SJSA1 (cell line): ENCODE measurements at places on chromosomes 5 and 9.
A peak's percentile ranks its signal among the peaks of the same experiment; 100 is the strongest.

DNA sequence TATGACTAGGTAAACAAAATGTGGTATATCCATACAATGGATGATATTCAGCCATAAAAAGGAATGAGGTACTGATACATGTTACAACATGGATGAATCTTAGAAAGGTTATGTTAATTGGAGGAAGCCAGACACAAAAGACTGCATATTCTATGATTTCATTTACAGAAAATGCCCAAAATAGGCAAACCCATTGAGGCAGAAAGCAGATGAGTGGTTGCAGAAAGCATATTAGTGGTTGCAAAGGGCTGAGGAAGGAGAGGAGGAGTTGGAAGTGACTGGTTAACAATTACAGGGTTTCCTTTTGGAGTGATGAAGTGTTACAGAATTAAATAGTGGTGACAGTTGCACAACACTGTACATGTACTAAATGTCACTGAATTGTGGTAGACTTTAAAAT lies 17.7 kb downstream of the PLGRKT start:
- DNase-seq = no peak
- H3K27me3 ChIP-seq = no peaks in the 10 kb centered on the region
- H3K36me3 ChIP-seq = no peaks in the 10 kb centered on the region
- H3K4me1 ChIP-seq = no peaks in the 10 kb centered on the region
- H3K27ac ChIP-seq = no peak overlapping the region

GRCh38 chr5:157342822-157343402 lies 77.0 kb downstream of the CYFIP2 start:
- H3K4me3 ChIP-seq = no peak overlapping the region
- DNase-seq = peak; percentile 37
- no peaks in the 10 kb centered on the region for H3K4me1 ChIP-seq

GRCh38 chr9:84778570-84778969 lies 109.0 kb downstream of the NTRK2 start:
- no peaks in the 10 kb centered on the region for H3K36me3 ChIP-seq
- no peak overlapping the region for H3K27ac ChIP-seq
- H3K4me1 ChIP-seq = peaks cover 28% of the 10 kb centered on the region
- DNase-seq = no peak
- H3K4me3 ChIP-seq = no peak overlapping the region

- DNase-seq = no peak
- no peak overlapping the region for H3K27ac ChIP-seq
- H3K36me3 ChIP-seq = no peaks in the 10 kb centered on the region
- H3K4me3 ChIP-seq = no peak overlapping the region
These were observed 394.3 kb downstream of the OSTF1 start for GRCh38 chr9:75482566-75482965.

GRCh38 chr9:38652044-38652443 lies 31.6 kb upstream of the ANKRD18A start:
- no peaks in the 10 kb centered on the region for H3K27me3 ChIP-seq
- no peaks in the 10 kb centered on the region for H3K36me3 ChIP-seq
- H3K27ac ChIP-seq = no peak overlapping the region
- no peak for DNase-seq
- no peaks in the 10 kb centered on the region for H3K4me1 ChIP-seq
- H3K4me3 ChIP-seq = no peak overlapping the region

DNA sequence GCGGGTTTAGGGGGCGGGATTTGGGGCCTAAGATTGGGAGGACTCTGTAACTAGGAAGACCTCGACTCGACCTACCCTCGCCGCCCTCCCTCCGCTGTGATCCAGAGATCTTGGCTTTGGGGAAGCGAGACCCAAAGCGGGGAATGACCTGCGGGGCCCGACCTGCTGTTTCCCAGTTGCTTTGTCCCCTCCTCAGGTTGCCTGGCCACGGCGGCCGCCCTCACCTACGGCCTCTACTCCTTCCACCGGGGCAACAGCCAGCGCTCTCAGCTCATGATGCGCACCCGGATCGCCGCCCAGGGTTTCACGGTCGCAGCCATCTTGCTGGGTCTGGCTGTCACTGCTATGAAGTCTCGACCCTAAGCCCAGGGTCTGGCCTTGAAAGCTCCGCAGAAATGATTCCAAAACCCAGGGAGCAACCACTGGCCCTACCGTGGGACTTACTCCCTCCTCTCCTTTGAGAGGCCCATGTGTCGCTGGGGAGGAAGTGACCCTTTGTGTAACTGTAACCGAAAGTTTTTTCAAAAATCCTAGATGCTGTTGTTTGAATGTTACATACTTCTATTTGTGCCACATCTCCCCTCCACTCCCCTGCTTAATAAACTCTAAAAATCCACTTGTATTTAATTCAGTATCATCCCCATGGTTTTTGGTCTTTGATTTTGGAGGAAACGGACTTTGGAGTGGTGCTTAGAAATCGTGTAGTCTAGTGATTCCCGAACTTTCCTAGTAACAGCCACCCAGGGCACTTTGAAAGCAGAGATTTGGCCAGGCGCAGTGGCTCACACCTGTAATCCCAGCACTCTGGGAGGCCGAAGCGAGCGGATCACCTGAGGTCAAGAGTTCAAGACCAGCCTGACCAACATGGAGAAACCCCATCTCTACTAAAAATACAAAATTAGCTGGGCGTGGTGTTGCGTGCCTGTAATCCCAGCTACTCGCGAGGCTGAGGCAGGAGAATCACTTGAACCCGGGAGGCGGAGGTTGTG lies 878 bp downstream of the HIGD2A start:
- H3K4me1 ChIP-seq = peaks cover 14% of the 10 kb centered on the region
- peaks cover 84% of the 10 kb centered on the region for H3K36me3 ChIP-seq
- no peak for DNase-seq
- H3K27ac ChIP-seq = peak overlapping the region; percentile 58
- peak overlapping the region; percentile 55 for H3K4me3 ChIP-seq

DNA sequence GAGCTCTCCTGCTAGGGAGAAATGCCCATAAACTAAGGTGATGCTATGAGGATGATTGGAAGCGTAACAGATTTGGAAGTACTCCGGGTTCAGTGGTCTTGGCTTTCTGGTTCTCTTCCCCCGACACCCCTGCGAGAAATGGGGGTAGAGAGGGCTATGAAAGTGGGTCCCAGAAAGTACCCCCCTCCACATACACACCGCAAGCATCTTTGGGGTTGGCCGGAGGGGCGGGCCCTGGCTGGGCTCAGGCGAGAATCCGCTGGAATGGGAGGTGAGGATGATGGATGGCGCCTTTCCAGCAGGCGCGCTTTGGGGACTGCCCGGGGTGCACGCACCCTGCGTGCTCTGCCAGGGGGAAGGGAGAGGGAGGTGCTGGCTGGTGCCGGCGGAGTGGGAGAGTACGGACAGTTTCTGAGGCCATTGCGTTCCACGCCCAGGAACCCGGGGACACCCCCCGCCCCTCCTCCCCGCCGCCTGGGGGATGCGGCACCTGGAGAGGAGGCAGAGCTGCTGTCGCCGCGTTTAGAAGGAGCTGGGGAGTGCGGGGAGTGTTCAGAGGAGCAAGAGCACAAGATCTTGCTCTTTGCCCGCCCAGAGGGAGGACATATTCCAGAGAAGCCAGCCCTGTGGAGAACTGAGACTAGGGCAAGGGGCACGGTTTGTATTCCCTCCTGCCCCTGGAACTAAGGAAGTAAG lies 1.9 kb downstream of the PCSK5 start:
- peak overlapping the region; percentile 78 for H3K4me3 ChIP-seq
- DNase-seq = peak; percentile 47
- H3K4me1 ChIP-seq = peaks cover 11% of the 10 kb centered on the region
- H3K27me3 ChIP-seq = no peaks in the 10 kb centered on the region
- no peaks in the 10 kb centered on the region; the same call in 1 of the 2 replicates for H3K36me3 ChIP-seq
- no peak overlapping the region for H3K27ac ChIP-seq

DNA sequence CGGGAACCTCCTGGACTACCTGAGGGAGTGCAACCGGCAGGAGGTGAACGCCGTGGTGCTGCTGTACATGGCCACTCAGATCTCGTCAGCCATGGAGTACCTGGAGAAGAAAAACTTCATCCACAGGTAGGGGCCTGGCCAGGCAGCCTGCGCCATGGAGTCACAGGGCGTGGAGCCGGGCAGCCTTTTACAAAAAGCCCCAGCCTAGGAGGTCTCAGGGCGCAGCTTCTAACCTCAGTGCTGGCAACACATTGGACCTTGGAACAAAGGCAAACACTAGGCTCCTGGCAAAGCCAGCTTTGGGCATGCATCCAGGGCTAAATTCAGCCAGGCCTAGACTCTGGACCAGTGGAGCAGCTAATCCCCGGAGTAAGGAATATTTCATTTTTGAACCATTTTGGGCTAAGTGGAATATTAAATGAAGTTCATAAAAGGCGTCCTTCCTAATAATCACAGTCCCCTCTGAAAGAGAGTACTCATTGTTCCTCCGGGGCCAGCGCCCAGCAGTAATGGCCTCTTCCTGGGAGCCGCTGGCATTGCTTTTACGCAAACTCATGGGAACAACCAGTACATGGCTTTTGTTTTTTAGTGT lies 23.6 kb downstream of the QRFP start:
- no peak overlapping the region for H3K4me3 ChIP-seq
- H3K36me3 ChIP-seq = peaks cover 76% of the 10 kb centered on the region
- DNase-seq = no peak
- H3K27ac ChIP-seq = no peak overlapping the region

DNA sequence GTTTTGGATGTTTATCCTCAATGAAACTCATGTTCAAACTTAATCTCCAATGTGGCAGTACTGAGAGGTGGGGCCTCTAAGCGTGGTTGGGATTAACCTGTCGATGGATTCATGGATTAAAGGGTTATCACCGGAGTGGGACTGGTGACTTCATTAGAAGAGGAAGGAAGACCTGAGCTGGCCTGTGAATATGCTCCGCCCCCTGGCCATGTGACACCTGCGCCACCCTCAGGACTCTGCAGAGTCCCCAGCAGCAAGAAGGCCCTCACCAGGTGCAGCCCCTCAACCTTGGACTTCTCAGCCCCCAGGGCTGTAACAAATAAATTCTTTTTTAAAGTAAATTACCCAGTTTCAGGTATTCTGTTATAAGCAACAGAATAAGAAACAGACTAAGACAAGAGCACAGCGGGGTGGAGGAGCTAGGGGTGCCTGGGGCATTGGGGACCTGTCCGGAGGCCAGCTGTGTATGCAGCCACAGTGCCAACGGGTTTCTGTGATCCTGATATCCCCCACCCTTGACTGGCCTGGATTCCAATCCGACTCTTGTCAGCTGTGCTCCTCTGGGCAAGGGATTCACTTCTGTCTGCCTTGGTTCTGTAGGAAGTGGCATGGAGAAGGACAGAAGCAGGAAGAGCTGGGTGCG lies 3.2 kb upstream of the MAPK9 start:
- H3K4me3 ChIP-seq = no peak overlapping the region
- DNase-seq = no peak
- H3K36me3 ChIP-seq = peaks cover 11% of the 10 kb centered on the region
- no peaks in the 10 kb centered on the region for H3K27me3 ChIP-seq

- DNase-seq = no peak
- H3K27me3 ChIP-seq = 0 out of 2 replicates have a peak, but pooled peaks cover 7% of the 10 kb centered on the region
- no peaks in the 10 kb centered on the region for H3K4me1 ChIP-seq
- no peak overlapping the region for H3K4me3 ChIP-seq
- no peaks in the 10 kb centered on the region for H3K36me3 ChIP-seq
- H3K27ac ChIP-seq = no peak overlapping the region
These were observed 187.3 kb downstream of the TENT4A start for GRCh38 chr5:6900247-6901227.

- H3K27ac ChIP-seq = peak overlapping the region; percentile 91
- H3K4me1 ChIP-seq = peaks cover 55% of the 10 kb centered on the region
- H3K36me3 ChIP-seq = no peaks in the 10 kb centered on the region
- DNase-seq = peak; percentile 90
These were observed 1.1 kb downstream of the IL4 start for GRCh38 chr5:132674671-132675506.

GRCh38 chr9:18499062-18499461 lies 25.1 kb downstream of the ADAMTSL1 start:
- H3K4me3 ChIP-seq = no peak overlapping the region
- DNase-seq = no peak
- H3K36me3 ChIP-seq = no peaks in the 10 kb centered on the region
- H3K4me1 ChIP-seq = no peaks in the 10 kb centered on the region

DNA sequence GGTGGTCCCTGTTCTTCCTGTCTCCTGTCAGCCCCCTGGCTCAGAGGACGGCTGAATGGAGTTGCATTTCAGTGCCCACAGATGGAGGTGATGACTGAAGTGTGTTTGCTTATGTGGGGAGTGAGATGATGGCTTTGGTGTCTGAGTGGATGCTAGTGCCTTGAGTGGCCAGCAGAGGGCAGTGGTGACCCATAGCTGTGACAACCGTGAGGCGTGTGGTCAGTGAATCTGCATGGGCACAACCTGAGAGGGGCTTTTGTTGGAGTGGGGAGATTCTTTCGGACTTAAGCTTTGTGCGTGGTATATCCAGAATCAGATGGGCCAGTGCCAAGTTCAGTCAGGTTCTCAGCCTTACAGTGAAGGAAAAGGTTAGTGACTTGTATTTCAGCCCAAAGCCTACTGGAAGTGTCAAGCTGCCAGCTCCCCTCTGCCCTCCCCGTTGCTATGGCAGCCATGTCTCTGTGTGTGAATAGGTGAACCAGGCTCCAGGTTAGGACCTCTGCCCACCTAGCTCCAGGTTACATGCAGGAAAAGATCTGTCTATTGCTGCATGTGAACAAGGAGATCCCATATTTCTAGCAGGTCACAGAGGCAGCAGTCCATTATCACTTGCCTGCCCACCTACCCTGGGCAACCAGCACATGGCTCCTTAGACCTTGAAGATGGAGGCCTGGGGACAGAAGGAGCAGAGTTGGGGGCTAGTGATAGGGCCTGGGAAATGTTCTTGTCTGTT lies 14.7 kb upstream of the CXXC5 start:
- H3K4me3 ChIP-seq = no peak overlapping the region
- no peak overlapping the region for H3K27ac ChIP-seq
- H3K4me1 ChIP-seq = peaks cover 37% of the 10 kb centered on the region
- peak; percentile 80 for DNase-seq
- no peaks in the 10 kb centered on the region for H3K27me3 ChIP-seq
